ENCODE measurements at places on chromosomes 5 and 9.

- no peak for DNase-seq
Observed at GRCh38 chr9:86674487-86674886, 272.8 kb downstream of the GAS1 start.

DNA sequence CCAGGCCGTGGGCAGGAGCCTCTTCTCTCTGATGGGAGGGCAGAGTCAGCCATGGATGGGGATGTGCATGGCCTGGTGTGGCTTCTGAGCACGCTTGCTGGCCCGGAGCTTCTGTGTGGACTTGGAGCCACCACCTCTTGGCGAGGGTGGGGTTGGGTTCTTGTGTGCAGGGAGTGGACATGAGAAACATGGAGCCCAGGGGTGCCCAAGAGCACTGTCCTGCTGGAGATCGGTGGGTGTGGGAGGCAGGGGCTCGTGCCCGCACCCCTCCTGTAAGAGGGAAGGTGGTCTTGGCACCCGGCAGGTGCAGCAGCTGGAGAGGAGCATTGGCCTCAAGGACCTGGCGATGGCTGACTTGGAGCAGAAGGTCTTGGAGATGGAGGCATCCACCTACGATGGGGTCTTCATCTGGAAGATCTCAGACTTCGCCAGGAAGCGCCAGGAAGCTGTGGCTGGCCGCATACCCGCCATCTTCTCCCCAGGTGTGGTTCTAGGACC is 23.8 kb downstream of the FBXW5 start:
- DNase-seq = no peak

GRCh38 chr9:17272536-17272935 is 137.7 kb downstream of the CNTLN start:
- no peak for DNase-seq

- no peak for DNase-seq
Observed at GRCh38 chr9:34475097-34475496, 16.5 kb downstream of the DNAI1 start.

DNA sequence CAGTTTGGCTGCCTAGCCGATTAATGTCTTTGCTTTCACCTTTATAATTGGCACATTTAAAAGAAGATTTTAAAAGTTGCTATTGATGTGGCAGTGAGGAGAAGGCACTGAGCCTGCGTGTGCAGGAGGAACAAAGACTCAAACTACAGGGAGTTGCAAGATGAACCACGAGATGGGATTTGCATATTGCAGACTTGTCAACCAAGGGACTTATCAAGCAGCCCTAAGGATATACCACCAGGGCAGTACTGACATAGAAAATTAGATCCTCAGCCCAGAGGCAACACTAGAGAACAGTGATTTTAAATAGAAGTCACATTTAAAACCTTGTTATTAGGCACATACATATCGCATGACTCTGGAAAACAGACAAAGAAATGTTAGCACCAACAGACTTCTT is 342.6 kb downstream of the GLIS3 start:
- DNase-seq = no peak

DNA sequence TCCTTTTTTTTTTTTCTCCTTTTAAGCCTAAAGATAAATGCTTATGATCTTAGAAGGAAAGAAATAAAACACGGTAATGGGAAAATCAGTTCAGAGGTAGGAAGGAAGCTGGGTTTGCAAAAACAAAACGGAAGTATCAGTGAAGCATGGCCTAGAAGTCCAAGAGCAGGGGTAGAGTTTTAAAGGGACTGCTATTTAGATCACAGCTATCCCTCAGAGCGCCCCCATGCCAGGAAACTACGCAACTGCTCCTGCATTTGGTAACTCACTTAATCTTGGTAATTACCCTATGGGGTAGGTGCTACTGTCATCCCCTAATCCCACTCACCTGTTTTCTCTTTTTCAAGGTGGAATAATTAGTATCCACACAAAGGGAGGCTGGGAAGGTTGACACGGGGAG is 16.0 kb downstream of the TLE1 start:
- no peak for DNase-seq

DNA sequence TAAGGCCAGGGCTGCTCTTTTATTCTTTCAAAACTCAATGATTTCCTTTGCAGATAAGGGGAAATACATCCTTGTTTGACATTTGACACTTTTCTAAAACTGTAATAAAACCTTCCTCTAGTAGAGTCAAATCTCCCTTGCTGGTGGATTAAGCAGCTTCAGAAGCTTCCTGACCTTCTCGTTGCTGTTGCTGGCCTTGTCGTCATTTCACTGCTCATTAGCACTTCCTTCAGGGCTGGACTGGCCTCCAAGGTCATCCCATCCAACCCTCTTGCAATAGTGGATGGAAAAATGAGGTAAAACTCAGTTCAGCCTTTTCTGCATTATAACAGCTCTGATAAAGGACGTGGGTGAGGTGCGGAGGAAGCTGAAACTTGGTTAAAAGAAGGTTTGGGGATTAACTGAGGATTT is 1.1 kb upstream of the ADAMTSL1 start:
- DNase-seq = no peak

DNA sequence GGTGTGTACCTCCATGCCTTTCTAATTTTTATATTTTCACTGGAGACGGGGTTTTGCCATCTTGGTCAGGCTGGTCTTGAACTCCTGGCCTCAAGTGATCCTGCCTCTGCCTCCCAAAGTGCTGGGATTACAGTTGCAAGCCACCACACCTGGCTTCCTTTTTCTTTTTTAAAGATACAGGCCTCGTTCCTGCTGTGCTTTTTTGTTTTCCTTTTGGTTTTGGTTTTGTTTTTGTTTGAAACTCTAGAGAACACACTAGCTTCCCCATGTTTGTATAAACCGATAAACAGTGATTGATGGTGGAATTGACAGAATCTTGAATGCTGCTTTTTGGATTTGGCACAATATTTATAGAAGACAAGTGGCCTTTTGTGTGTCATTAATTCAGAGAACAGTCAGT is 1603.4 kb downstream of the MAT2B start:
- DNase-seq = no peak

GRCh38 chr9:116656501-116656971 is 30.6 kb upstream of the TRIM32 start:
- no peak for DNase-seq

- no peak for DNase-seq
Observed at GRCh38 chr5:161261668-161262323, 284.7 kb downstream of the GABRB2 start.

DNA sequence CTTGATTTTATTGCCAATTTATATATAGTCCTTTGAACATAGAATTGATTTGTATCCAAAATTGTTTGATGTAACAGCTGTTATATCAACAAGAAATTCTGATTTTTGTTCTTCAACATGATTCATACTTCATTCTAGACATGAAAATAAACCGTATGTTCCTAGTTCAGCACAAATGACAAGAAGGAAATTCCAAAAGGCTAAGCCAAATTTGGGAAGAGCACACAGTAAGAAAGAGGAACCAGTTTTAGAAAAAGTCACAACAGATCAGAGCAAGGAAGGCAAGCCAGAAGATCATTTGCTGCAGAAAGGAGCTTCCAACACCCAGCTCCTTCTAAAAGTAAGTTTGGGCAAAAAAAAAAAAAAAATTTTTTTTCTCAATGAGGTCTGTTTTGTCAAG is 65.0 kb upstream of the MCCC2 start:
- no peak for DNase-seq

- DNase-seq = no peak
Observed at GRCh38 chr5:149936700-149937091, 7.9 kb downstream of the PDE6A start.

DNA sequence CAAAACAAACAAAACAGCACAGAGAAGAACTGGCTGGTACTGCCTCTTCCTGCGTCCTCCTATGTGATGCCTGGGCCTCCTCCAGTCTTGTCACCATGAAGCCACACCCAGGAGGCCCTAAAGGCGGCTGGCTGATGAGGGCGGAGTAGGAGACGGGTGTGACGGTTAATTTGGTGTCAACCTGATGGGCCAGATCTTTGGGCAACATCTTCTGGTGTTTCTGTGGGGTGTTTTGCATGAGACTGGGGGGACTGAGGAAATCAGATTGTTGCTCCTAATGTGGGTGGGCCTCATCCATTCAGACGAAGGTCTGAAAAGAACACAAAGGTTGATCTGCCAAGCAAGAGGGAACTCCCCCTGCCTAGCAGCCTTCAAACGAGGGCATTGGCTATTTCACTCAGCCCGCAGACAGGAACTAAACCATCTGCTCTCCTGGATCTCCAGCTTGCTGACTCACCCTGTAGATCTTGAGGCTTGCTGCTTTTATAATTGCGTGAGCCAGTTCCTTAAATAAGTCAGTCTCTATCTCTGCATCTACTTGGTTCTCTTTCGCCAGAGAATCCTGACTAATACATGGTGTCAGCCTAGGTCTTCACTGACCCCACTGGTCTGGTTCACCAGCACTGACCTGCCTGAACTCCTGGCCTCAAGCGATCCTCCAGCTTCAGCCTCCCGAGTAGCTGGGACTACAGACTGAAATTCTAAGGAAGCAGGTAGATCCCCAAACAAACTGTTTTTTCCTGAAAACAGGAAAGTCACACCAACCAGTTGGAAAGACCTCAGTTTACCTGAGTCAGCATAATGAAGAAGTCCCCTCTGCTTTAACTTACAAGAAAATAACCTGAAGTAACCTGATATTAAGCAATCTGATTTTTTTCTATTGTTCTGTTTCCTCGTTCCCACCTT is 12.8 kb upstream of the ZFP62 start:
- DNase-seq = no peak

DNA sequence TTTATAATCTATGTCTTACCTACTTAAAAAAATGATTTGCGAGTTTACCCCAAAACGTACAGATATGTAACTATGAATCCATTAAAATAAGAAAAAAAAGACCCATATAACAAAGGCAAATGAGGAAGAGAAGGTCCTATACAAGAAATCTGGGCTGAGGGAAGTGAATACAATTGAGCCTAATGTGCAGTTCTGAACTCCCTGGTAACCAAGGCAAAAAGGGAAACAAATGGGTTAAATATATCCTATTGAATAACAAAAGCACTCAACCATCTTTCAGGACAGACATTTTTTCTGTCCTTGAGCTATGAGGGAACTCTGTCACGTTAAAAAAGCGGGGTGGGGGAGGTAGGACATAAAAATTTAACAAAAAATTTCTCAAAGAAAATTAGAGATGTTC is 78.6 kb downstream of the PTPN3 start:
- DNase-seq = no peak

- DNase-seq = no peak
Observed at GRCh38 chr5:14948383-14948782, 76.8 kb upstream of the ANKH start.
